Fibroblast of upper back skin (primary cell): ENCODE measurements at places on chromosomes 5 and 9.

DNA sequence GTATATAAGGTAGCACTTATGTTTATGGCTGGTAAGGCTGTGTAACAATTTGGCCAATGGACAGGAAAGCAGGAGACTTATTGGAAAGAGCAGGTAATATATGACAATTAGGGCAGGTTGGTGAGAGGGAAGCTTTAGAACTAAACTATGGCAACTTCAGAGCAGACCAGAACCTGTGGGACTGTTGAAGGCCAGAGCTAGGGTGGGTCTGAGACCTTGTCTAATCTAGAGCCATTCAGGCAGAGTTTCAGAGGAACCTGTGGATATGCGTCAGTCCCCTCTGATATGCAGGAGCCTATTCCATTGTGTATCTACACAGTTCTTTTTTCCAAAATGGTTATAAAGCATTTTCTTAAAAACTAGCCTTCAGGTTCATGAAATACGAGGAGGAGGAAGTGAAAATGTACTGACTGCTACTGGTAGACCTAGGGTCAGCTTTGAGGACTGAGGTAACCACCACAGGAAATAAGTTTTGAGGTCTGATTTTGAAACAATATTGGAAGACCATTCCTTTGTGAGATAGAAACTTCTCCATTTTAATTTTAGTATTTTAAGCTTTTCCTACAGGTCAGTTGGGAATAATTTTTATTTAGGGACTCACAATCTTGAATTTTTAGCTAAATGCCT lies 37.6 kb downstream of the ELL2 start:
- no peak for DNase-seq

GRCh38 chr5:74877624-74878304 lies 11.6 kb upstream of the FAM169A start:
- no peak for DNase-seq

- no peak for DNase-seq
Observed at GRCh38 chr5:153459051-153459743, 31.3 kb upstream of the GRIA1 start.

GRCh38 chr9:109101810-109102209 lies 17.9 kb downstream of the TMEM245 start:
- peak; percentile 60 for DNase-seq

DNA sequence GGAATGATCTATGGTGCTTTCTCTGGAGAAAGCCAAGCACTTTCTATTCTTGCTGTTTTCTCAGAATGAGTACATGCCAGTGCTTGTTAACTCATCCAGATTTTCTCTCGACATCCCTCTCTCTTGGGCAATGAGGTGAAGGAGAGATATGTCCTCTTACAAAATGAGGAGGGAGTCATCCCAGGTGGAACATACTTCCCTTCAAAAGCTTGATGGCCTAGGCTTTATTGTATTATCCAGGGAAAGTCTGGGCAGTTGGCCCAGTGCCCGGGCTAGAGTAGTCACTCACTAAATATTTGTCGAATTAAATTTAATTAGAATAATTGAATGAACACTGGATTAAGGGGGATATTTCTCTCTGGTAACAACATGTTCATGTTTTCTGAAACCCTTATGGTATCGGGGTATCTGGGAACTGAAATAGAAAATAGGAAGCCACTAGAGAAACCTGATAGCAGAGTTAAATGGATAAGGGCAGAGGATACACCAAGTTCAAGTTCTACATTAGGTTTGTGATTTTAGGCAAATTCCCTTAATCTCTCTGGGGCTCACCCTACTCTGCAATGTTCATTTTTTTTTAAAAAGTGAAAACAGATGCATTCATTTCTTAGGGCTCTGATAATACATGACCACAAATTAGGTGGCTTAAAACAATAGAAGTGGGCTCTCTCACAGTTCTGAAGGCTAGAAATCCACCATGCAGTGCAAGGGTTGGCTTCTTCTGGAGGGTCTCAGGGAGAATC lies 99.6 kb downstream of the LIFR start:
- DNase-seq = peak; percentile 48

GRCh38 chr5:95918421-95919006 lies 43.1 kb downstream of the ELL2 start:
- DNase-seq = no peak

GRCh38 chr9:37126214-37126788 lies 5.9 kb downstream of the ZCCHC7 start:
- DNase-seq = no peak

- DNase-seq = peak; percentile 86
Observed at GRCh38 chr5:59746241-59746765, 147.2 kb downstream of the PDE4D start.

- no peak for DNase-seq
Observed at GRCh38 chr5:113115061-113115460, 138.5 kb downstream of the DCP2 start.

- peak; percentile 2 for DNase-seq
Observed at GRCh38 chr9:127273326-127273725, 8.8 kb downstream of the GARNL3 start.

GRCh38 chr9:124262649-124262972 lies 4.9 kb downstream of the NEK6 start:
- DNase-seq = peak; percentile 84

DNA sequence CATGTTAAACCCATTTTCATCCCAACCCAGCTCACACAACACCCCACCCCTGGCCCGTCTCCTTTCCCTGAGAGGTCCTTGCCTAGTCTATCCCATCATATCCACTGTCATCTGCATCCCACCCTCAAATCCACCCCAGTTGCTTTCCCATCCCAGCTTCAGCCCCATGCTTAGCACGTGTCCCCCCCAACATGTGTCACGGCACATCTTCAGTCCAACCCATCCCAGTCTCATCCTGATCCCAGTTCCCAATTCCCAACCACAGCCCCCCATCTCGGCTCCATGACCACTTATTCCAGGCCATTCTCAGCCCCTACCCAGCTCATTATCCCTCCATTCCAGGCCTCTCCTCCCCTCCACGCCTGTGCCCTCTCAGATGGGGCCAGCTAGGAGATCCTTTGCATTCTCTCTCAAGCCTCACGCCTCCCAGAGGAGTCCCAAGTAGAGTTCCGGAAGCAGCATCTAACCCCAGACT lies 605 bp upstream of the DBN1 start:
- peak; percentile 44 for DNase-seq

GRCh38 chr5:172569861-172570558 lies 71.1 kb upstream of the NEURL1B start:
- no peak for DNase-seq

- DNase-seq = no peak
Observed at GRCh38 chr9:98047002-98047401, 9.5 kb upstream of the NANS start.

GRCh38 chr5:158492841-158493242 lies 606.9 kb downstream of the EBF1 start:
- peak; percentile 96 for DNase-seq

- no peak for DNase-seq
Observed at GRCh38 chr9:8576741-8577140, 777.2 kb upstream of the DMAC1 start.

- no peak for DNase-seq
Observed at GRCh38 chr5:141845371-141845851, 32.8 kb downstream of the PCDH1 start.

- no peak for DNase-seq
Observed at GRCh38 chr5:110544603-110545002, 181.9 kb downstream of the TMEM232 start.

DNA sequence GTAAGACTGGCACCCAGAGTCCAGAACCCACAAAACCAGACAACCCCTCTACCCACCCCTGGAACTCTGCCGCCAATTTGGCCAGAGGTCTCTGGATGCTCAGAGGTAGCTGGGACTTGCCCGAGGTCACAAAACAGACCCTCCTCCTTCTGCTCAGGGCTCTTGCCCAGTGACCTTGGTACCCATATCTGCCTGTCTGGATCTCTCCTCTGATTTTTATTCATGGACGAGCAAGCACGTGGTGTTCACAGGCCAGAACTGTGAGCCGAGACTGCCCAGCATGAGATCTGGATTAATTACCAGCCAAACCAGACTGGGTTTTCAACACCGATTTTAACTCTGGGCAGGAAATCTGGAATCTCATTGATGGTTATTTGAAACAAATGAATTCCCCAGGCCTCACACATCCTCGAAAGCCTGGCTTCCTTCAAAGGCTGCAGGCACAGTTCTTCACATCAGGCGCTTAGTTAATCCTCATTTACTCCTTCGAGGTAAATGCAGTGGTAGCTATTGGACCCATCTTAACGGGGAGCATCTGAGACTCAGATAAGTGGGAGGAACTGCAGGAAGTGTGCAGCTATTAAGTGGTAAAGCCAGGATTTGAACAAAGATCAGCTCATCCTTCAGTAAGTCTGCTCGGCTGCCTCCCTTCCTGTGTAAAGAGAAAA lies 21.4 kb downstream of the COL27A1 start:
- DNase-seq = no peak

GRCh38 chr5:109939116-109939682 lies 249.5 kb downstream of the MAN2A1 start:
- DNase-seq = no peak

GRCh38 chr5:149563466-149563865 lies 12.2 kb upstream of the CSNK1A1 start:
- DNase-seq = peak; percentile 51
